ENCODE measurements at places on chromosomes 3 and 15.
A peak's percentile ranks its signal among the peaks of the same experiment; 100 is the strongest.

DNA sequence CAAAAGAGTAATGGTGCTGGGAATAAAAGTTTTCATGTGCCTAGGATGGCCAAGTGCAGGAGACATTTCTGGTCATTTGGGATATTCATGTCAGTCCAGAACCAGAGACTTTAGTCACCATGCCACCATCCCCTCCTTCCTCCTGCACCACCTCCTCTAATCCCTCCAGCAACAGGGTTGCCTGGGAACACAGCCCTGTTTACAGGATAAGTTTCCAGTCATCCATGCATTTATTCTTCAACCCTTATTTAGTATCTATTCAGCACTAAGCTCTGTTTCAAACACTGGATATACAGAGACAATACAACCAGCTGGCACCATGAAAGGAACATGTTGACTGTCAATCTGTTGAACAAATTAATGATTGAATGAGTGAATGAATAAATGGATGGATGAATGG, 211.7 kb downstream of the CLSTN2 start:
- DNase-seq, result no peak

DNA sequence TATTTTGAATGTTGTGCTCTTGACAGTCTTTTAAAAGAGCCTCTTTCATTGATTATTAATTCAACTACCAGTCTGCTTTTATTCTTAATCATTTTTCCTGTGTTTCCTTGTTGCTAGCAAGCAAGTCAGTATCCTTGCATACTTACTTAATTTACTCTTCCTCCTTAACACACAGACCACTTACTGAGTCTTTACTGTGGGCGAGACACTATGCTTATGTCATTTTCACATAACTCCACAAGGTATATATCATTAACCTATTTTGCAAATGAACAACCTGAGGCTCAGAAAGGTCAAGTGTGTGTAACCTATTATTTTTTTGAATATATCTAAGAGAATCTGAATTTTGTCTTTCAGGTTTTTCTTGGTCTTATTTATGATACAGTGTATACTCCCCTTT, 130.9 kb downstream of the WDR76 start:
- DNase-seq, result no peak

- DNase-seq, result no peak
These were observed 61.0 kb downstream of the BFSP2 start for GRCh38 chr3:133460809-133461208.

GRCh38 chr15:59244337-59244736, 37.7 kb downstream of the LDHAL6B start:
- DNase-seq, result no peak

GRCh38 chr15:31352911-31353811, 26.5 kb downstream of the KLF13 start:
- DNase-seq, result peak; percentile 93

GRCh38 chr15:52193321-52193720, 2.1 kb upstream of the GNB5 start:
- no peak for DNase-seq

DNA sequence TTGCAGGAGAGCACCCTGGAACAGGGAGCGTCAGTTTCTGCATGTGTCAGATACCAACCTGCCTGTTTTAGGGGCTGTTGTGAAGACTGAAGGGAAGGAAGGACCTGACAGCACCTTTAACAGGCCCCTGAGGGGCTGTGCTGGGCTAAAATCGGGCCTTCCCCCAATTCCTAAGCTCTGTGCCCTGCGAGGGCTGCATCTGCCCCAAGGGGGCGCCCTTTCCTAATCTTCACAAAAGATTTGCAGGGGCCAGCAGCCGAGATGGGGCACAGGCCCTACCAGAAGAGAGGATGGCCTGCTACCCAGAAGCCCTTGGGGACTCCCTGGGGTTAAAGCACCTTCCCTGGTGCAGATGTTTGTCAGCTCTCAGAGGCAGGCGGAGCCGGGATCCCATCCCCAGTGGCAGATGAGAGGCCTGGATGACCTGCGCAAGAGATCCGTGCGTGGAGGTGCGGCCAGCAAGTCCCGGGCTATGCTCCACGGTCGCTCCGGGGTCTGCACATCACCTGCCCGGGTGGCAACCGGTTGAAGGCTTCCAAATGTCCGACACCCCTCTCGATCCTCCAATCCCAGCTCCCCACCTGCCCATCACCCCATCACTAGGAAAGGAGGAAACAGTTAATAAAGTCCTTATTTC, 53.6 kb downstream of the RHCG start:
- peak; percentile 67 for DNase-seq

All from AG08395 (cell line).